Kidney tubule cell (primary cell): ENCODE measurements at places on chromosomes 1 and 21.
A peak's percentile ranks its signal among the peaks of the same experiment; 100 is the strongest.

DNA sequence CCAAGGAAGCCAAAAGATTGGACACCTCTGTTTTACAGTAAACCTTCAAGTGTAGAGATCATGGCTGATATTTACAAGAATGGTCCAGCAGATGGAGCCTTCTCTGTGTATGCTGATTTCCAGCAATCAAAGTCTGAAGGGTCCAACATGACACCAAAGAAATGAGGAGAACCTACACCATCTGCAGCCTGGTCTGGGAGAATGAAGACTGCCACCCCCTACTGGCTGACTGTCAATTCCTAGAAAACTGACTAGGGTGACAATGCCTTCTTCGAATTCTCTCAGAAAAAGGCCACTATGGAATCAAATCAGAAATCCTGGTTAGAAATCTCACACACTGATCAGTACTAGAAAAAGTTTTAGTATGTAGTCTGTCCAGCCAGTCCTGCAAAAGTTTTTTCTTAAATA, 83.3 kb downstream of the CDC42BPA start:
- DNase-seq = peak; percentile 72

GRCh38 chr1:65953170-65953569, 160.5 kb downstream of the PDE4B start:
- no peak for DNase-seq

- no peak for DNase-seq
Observed at GRCh38 chr1:182783068-182783467, 6.5 kb upstream of the NPL start.

- DNase-seq = no peak
Observed at GRCh38 chr1:17810668-17811067, 55.5 kb downstream of the ACTL8 start.

GRCh38 chr1:84665703-84666317, 24.5 kb downstream of the SSX2IP start:
- no peak for DNase-seq
